ENCODE measurements at places on chromosomes 16 and 17.

- no peak for DNase-seq
Measured at GRCh38 chr16:86523166-86523740, 12.9 kb downstream of the FOXF1 start.

DNA sequence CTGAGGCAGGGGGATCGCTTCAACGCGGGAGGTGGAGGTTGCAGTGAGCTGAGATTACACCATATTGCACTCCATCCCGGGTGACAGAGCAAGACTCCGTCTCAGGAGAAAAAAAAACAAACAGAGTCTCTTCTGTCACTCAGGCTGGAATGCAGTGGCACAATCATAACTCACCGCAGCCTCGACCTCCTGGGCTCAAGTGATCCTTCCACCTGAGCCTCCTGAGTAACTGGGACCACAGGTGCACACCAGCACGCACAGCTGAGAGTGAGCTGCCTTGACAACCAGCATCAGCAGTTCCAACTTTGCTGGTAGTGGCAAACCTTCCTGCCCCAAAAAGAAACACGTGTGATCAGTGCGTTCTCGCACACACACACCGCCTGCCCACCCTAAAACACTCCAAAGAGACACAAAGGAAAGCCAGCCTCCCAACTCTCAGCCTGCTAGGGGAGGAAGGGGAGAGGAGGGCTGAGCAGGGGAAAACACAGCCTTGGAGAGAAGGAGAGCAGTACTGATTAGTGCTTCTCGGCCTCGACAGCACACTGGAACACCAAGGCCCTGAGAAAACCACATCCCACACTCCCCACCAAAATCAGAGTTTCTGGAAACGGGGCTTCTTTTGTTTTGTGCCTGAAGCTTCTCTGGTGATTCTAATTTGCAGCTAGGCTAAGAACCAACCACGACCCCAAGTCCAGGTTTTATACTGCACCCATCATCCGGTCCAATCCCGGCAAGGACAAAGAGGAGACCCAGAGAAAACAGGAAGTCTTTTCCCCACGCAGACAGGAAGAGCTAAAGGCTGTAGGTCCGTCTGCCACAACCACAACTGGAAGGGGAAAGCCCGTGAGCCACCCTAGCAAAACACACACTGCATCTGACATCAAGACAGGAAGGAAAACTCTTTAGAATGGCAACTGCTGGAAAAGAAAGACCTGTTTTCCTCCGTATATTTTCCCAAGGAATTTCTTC lies 28.8 kb downstream of the ZCCHC14 start:
- DNase-seq, result peak; percentile 55

GRCh38 chr17:10398352-10398751 lies 23.4 kb downstream of the MYH8 start:
- DNase-seq, result no peak

DNA sequence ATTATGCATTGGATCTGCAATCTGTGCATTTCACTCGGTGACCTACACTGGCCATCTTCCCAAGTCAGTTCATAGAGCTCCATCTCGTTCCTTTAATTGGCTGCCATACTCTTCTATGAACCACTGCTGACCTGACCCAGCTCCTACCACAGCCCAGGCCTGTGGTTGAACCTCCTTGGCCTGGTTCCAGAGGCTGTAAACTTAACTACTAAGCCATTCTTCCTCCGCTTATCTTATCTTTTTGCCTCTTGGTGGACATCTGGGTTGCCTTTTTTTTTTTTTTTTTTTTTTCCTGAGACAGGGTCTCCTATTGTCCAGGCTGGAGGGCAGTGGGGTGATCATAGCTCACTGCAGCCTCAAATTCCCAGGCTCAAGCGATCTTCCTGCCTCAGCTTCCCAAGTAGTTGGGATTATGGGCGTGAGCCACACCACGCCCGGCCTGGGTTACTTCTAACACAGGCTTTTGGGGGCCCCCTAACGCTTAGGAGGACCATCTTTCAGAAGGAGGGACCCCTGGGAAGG lies 18.3 kb downstream of the COQ7 start:
- DNase-seq, result no peak

DNA sequence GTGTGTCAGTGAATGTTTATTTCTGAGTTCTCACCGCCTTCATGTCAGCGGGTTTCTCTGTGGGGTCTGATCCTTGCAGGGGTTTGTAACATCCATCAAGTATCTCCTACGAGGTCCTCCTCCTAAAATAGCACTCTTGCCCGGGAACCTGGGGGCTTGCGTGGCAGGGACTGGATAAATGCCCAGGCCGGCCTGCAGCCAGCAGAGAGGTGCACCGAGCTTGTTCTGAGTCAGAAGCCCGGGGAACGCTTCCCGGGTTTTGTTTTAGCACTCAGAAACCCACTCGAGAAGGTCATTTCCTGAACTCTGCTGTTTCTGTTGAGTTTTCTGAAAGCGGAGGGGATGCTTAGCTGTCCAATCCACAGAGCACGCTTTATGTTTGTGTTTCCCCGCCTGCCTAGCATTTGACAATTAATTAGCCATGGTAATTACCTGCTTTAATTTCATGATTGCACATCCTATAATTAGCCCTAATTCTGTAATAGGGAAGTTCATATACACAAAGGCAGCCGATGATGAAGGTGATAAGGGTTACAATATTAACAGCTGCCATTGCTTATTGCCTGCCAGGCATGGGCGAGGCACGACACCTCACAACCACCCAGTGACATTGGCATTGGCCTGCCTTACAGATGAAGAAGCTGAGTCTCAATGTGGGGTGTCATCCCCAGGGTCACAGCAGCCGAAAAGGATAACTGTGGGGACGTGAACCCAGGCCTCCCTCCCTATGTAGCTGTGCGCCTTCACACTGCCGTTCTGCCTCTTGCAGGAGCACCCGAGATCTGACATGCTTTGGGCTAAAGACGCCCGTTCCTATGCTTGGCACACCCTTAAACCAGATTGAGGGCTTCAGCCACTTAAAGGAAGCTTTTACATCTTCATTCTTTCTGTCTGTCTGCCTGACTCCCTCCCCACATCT lies 333.1 kb downstream of the CPPED1 start:
- DNase-seq, result no peak

- DNase-seq, result no peak
Measured at GRCh38 chr16:66353055-66353454, 13.4 kb upstream of the CDH5 start.

GRCh38 chr17:64158831-64159590 lies 29.1 kb upstream of the ERN1 start:
- no peak for DNase-seq

DNA sequence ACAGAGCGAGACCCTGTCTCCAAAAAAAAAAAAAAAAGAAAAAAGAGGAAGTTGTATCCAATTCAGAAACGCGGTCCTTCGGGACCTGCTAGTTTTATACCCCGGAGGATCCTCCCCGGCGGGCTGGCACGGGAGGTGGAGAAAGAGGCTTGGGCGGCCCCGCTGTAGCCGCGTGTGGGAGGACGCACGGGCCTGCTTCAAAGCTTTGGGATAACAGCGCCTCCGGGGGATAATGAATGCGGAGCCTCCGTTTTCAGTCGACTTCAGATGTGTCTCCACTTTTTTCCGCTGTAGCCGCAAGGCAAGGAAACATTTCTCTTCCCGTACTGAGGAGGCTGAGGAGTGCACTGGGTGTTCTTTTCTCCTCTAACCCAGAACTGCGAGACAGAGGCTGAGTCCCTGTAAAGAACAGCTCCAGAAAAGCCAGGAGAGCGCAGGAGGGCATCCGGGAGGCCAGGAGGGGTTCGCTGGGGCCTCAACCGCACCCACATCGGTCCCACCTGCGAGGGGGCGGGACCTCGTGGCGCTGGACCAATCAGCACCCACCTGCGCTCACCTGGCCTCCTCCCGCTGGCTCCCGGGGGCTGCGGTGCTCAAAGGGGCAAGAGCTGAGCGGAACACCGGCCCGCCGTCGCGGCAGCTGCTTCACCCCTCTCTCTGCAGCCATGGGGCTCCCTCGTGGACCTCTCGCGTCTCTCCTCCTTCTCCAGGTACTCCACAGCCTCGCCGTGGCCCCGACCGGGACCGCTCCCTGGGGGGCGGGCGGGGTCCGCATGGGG lies at the start of gene CDH3:
TSS of gene CDH3 (plus strand) at position 596 of the 779 bp plus-strand sequence. CDS start at position 666, 70 bp downstream.
- DNase-seq, result peak; percentile 55
